ENCODE measurements at places on chromosomes 16 and 17.

DNA sequence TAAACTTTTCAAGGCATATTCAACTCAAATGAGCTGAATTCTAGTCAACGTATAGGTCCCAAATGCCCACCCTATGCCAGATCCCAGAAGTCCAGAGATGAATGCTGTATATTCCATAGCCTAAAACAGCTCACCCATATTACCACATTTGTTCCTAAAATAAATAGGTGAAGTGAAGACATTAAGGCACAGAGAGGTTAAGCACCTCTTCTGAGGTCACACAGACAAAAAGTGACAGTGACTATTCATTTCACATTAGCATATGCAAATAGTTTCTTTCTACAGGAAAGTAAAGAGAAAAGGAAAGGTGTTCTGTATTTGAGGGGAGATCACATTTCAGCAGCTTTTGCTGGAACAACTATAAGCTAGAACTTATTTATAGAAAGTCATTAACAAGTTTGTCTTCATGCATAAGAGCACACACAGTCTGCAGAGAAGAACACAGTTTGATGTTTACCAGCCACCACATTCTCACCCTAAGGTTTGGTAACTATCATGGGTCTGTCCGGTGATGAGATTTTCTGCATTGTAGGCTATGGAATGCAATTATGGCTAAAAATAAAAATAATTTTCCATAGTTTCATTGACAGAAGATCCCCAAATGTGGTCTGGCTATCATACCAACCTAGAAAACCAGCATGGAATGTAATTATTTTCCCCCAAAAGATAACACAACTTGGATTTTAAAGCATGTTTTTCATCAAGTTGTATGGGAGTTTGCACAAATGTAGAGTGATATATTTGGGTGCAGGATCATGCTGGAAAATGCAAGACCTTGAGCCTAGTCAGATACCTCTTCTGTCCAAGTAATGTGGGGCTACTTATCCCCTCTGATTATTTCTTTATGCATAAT is 402.1 kb downstream of the UTP18 start:
- no peak for DNase-seq

GRCh38 chr17:18928628-18929125 is 23.3 kb upstream of the SLC5A10 start:
- DNase-seq = no peak

- no peak for DNase-seq
These were observed 4.7 kb upstream of the PRKAR1A start for GRCh38 chr17:68507576-68507975.

- DNase-seq = no peak
These were observed 43.5 kb downstream of the MAP1LC3B start for GRCh38 chr16:87435372-87436224.

GRCh38 chr17:32863559-32863958 is 13.4 kb downstream of the MYO1D start:
- DNase-seq = no peak

GRCh38 chr17:8955021-8955959 is 10.2 kb downstream of the PIK3R5 start:
- DNase-seq = no peak

- no peak for DNase-seq
These were observed 53.1 kb upstream of the CHMP6 start for GRCh38 chr17:80938556-80938955.

- no peak for DNase-seq
These were observed 15.1 kb downstream of the PRKAR1A start for GRCh38 chr17:68527314-68527713.

DNA sequence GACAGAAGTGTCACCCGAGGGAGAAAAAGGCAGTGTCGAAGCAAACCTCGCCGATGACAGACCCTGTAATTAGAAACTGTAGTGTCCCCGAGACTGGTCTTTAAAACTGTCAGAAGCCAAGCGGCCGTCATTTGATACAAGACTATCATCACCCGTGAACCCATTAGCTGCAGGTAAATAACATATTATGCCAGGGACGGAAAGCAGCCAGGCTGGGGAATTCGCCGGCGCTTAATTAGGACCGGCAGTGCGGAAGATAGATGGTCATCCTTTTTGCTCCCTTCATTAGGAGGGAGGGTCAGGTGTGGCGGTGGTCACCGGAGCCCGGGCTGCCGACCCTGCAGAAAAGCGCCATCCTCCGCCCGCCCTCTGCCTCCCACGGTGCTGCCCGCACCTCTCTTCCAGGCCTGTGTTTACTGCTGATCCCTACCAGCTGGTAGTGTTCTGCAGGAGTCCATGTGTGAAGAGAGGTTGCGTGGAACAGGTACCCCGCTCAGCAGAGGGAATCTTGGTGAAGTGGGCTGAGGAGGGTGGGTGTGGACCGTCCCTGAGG is 109.4 kb upstream of the GSE1 start:
- no peak for DNase-seq

- no peak for DNase-seq
These were observed 6.2 kb downstream of the GSE1 start for GRCh38 chr16:85619101-85619891.

DNA sequence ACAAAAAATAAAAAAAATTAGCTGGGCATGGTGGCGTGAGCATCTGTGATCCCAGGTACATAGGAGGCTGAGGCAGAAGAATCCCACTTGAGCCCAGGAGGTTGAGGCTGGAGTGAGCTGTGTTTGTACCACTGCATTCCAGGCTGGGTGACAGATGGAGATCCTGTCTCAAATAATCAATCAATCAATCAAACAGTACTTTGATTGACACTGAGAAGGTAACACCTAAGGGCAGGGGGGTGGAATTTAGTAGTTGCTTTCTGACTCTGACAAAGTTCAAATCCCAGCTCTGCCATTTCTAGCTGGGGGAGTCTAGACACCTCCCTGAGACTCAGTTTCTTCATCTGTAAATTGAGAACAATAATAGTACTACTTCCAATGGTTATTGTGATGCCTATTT is 12.0 kb downstream of the SSH2 start:
- DNase-seq = no peak

DNA sequence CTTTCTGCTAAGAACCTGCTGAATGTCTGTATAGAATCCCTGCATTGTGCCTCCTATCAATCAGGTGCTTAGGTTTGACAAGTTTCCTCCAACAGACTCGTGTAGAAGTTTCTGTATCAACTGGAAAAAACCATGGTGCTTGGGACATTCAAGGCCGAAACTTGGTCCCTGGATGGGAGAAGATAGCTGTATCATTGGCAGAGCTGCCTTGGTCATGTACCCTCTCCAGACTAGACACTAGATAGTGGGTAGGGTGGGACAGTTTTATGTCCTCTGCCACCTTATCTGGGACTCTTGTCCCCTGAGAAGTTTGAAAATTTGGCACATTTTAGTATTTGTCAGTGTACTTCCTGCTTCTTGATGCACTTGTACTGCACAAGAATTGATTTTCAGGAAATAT is 520.8 kb downstream of the WWOX start:
- no peak for DNase-seq

DNA sequence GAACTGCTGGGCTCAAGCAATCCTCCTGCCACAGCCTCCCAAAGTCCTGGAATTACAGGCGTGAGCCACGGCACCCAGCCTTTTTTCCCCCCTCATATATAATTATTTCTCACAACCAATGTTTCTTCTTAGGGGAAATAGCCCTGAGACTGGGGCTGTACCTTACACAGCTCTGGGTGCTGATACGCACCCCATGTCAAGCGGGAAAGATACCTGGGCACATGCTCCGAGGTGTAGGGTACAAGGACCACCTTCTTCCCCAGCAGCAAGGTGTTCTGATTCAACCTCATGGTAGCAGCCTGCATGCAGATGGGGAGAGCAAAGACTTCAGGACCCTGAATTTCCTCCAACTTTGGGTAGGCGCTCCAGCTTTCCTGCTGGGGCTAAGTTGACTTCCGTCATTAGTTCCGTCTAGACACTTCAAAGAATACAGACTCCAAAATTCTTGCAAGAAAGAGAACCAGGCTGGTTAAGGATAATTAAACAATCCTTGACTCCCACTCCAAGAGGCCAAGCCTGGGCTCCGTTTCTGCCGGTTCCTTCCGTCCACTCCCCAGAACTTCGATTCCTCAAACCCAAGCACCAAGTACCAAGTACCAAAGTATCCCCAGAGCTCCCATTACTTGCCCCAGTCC is 619 bp downstream of the NAT9 start:
- DNase-seq = no peak

GRCh38 chr17:58702045-58702476 is 9.7 kb downstream of the RAD51C start:
- no peak for DNase-seq

- no peak for DNase-seq
These were observed 13.5 kb downstream of the SPATA32 start for GRCh38 chr17:45248132-45248957.

DNA sequence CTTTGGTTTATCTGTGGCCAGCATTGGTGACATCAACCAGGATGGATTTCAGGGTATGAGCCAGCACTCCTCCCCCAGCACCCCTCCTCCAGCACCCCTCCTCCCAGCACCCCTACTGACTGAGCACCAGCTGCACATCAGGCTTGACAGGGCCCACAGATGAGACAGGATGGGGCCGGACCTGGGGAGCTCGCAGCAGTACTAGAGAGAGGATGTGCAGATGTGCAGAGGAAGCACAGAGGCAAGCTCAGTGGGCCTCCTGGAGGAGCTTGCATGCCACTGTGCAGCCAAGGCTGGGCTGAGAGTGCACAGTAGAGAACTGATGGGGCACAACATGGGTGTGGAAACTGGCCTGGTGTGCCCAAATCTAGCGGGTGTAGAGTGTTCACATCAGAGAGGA is 16.2 kb downstream of the ITGA3 start:
- no peak for DNase-seq

DNA sequence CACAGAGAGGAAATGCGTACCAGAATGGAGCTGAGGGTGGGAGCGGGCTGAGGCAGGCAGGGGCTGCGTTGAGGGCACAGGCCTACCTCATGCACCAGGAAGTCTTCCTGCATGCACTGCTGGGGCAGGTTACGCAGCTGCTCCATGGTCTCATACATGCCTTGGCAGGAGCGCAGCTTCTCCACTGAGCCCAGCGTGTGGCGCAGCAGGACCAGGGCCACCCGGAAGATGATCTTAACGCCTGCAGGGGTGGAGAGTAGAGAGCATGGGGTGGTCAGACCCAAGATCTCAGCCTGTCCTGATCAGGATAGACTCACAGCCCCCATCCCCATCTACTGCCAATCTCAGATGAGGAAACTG is 3.4 kb upstream of the CD2BP2 start:
- no peak for DNase-seq

GRCh38 chr17:70825321-70826125 is 656.2 kb downstream of the KCNJ2 start:
- no peak for DNase-seq

DNA sequence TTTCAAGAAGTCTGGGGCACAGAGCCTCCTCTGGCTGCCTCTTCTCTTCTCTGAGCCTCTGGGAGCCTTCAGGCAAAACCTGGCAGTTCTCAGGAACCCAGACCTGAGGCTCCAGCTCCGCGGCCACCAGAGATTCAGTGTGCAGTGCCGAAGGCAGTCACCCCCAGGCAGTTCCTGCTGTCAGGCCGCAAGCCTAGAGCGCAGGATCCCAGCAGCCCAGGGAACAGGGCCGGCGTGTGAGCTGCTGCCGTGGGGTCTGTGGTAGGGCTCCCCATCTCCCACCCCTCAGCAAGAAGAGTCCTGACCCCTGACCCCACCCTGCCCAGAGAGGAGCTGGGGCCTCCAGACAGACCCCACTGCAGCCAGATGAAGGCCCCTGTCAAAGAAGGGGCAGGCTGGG is 78.2 kb downstream of the AMFR start:
- DNase-seq = no peak

GRCh38 chr16:89002851-89003830 is 26.1 kb upstream of the CBFA2T3 start:
- DNase-seq = no peak

DNA sequence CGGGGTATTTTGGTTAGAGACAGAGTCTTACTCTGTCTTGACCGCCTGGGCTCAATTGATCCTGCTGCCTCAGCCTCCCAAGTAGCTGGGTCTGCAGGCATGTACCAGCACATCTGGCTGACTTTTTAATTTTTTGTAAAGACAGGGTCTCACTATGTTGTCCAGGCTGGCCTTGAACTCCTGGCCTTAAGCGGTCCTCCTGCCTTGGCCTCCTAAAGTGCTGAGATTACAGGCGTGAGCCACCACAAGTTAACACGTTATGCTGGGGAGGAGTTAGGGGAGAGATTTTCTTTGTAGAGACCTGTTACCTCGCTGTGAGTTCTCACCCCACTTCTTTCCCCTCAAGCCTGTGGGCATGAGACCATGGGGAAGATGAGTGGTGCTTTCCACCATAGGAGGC is 1.8 kb upstream of the CES4A start:
- DNase-seq = no peak

- no peak for DNase-seq
These were observed 85.5 kb downstream of the GSG1L start for GRCh38 chr16:27977966-27978365.

- no peak for DNase-seq
These were observed 17.1 kb upstream of the TNS4 start for GRCh38 chr17:40518401-40519088.

DNA sequence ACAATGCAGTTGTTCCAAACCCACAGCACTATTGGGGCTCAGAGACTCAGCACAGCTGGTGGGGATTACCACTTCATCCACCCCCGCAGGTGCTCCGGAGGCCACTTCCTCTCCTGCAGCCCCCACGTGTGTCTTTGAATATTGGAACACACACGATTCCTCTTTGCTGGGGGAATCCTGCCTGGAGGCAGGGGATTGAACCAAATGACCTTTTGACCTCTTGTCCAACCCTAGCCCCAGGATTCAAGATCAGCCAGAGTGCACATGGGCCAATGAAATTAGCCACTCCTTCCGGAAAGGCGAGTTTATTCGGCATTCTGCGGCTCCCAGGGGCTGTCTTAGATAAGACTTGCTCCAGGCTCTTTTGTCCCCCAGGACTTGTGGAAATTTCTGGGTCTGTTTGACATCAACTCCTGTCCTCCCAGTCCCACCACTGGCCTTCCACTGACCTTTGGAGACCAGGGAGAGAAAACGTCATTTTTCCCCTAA is 350.2 kb downstream of the FOXL1 start:
- no peak for DNase-seq

DNA sequence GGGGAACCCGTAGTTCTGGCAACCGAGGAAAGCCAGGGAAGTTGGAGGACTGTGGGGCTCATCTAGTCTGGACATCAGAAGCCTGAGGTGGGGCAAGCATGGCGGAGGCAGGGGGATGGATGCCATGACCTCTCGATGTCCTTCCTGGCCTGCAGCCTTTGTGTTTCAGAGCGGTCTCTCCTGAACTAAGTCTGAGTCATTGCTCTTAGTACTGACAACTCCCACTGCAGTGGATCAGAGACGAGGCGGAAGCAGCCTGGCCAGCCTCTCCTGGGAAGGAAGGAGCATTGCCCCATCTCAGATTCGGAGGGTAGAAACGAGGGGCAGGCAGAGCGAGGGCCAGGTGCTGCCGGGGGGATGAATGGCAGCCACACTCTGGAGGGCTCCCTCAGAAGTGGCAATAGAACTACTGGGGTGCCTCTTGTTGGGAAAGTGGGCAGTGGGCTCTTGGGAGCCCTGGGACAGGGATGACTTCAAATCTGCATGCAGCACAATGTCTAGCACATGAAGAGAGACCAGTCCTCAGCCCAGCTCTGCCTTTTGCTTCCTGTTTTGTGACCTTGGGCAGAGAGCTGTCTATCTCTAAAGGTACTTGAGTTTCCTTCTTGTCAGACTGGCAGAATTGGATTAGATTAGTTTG is 3.6 kb upstream of the STAC2 start:
- DNase-seq = no peak

- DNase-seq = no peak
These were observed 755 bp upstream of the C16orf89 start for GRCh38 chr16:5066511-5066910.

GRCh38 chr16:72760581-72760980 is 287.3 kb downstream of the ZFHX3 start:
- DNase-seq = no peak

- no peak for DNase-seq
These were observed 12.6 kb upstream of the CDR2 start for GRCh38 chr16:22386976-22387375.

GRCh38 chr17:55354941-55355340 is 66.7 kb downstream of the MMD start:
- no peak for DNase-seq
